ENCODE measurements at places on chromosomes 7 and 10.
A peak's percentile ranks its signal among the peaks of the same experiment; 100 is the strongest.

GRCh38 chr10:79443338-79444198 is 1.9 kb downstream of the ZCCHC24 start:
- peak; percentile 18 for DNase-seq

- DNase-seq: no peak
These were observed 31.2 kb upstream of the IKZF1 start for GRCh38 chr7:50273301-50273700.

DNA sequence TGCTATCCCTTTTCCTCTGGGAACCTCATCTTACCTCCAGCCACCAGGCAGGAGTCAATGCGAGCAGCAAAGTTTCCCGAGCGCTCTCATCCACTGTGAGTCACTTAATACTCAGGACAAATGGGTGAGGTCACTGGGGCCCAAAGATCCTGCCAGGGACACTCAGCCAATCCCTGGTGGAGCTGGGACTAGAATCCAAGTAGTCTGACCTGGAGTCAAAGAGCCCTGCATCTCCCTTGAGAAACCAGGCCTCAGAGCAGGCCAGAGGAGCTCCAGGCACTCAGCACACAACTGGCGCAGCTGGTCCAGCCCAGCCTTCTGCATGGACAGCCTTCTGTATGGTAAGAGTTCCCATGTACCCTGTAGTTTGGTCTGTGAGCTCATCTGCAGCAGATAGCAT is 142.3 kb downstream of the MAPK8 start:
- peak; percentile 45 for DNase-seq

DNA sequence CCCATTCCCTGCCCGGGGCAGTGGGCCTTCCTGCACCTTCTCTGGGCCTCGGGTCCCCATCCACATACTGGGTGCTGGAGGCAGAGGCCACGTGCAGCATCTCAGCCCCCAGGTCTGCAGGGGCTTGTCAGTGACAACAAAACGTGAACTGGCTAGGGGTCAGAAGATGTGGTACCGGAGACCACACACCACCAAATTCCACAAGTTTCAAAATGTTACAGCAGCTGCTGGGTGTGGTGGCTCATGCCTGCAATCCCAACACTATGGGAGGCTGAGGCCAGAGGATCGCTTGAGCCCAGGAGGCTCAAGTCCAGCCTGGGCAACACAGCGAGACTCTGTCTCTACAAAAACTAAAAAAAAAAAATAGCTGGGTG is 62.1 kb upstream of the DNAAF5 start:
- DNase-seq: no peak
